ENCODE measurements at places on chromosomes 4 and X.
A peak's percentile ranks its signal among the peaks of the same experiment; 100 is the strongest.

DNA sequence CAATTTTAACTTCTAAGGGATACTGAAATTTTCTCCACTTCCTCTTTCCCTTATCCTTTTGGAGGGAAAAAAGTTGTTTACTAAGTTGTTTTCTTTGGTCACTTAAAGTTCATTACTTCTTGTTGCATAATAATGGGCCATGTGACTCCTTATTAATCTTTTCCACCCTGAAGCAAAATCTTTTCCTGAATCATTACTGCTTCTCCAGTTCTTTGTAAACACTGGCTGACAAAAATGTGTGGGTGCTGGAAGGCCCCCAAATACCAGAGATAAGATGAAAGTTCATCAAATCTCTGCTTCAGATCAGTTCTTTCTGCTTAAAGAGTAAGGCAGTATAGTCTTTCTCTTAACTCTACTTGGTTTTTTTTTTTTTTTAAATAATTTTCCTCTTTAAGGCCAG is 108.9 kb upstream of the NHS start:
- peak; percentile 33 for DNase-seq

- no peak for DNase-seq
Measured at GRCh38 chrX:96081891-96082290, 602.8 kb upstream of the DIAPH2 start.

DNA sequence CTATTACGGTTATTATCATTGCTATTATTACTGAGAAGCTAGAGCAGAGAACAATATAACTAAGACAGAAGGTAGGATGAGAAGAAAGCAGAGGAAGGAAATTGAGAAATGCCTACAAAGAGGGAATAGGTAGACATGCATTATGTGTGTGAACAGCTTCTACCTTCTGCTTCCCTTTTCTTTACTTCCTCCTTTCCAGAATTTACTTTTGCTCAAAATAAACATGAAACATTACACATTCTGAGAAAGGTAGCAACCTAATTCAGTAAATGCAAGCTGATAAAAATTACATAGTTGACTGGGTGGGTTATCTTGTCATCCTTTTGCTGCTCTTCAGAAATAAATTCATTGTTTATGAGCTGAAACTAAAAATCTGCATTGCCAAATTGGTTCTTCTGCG is 54.6 kb downstream of the AMOT start:
- DNase-seq = no peak

DNA sequence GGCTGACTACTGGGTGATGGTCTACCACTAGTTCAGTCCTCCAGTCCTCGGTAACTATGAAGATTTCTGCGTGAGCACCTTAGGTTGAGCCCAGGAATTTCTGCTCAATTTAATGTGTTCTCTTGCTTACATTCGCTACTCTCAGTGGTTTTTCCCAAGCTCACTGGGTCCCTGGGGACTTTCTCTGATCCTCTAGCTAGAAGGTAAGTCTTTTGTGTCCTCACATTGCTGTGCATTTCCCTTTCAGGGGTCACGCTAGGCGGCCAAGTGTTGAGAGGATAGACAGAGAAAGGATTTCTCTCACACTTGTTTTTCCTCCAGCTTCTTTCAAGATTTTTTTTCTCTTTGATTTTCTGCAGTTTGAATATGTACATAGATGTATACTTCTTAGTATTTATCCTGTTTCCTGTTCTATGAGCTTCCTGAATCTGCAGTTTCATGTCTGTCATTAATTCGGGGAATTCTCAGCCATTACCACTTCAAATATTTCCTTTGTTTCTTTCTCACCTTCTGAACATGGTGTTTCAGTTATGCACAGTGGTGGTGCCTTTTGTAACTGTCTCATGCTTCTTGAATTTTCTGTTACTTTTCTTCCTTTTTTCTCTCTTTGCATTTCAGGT is 17.5 kb downstream of the MAGEA9 start:
- no peak for DNase-seq

- DNase-seq = no peak
Measured at GRCh38 chr4:136803433-136803832, 728.9 kb downstream of the PCDH18 start.

GRCh38 chr4:86594559-86595425 is 677 bp downstream of the PTPN13 start:
- DNase-seq = peak; percentile 71

- peak; percentile 53 for DNase-seq
Measured at GRCh38 chrX:44244008-44244407, 99.5 kb downstream of the EFHC2 start.

DNA sequence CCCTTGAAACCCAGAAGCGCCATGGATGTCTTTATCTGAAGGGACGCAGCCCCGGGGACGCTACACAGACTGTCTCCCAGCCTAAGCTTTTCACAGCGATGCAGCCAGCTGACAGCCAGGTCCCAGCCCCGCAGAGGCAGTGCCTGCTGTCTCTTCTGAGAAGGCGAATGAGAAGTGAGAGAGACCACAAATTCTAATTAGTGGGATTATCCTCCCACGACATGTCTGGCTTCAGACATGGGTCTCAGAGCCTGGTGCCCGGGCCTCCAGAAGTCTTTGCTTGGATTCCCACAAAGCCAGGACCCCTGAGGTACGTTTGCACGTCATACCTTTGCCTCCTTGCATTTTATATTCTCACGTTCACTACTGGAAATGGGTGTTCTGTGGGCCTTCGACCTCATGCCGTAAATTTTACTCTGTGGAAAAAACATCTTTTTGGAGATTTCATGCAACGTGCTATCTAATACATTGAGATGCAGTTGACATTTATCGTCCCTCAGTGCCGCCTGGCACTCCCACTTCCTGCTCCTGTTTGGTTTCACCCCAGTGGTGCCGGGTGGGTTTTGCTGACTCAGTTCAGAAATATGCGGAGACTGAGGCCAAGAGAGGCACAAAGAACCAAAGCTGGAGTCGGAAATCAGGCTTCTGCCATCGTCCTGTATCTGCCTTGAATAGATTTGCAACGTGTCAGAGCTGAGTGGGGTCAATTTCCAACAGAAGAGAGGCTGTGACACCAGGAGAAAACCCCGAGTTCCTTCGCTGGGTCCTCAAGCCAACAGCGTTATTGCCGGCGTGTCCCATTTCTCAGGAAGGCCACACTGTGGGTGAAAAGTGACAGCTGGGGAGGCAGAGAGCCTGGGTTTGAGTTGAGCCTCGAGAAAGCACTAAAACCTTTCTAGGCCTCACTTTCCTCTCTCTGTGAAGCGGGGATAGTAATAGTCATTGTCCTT is 114.4 kb downstream of the STK32B start:
- DNase-seq = peak; percentile 90

DNA sequence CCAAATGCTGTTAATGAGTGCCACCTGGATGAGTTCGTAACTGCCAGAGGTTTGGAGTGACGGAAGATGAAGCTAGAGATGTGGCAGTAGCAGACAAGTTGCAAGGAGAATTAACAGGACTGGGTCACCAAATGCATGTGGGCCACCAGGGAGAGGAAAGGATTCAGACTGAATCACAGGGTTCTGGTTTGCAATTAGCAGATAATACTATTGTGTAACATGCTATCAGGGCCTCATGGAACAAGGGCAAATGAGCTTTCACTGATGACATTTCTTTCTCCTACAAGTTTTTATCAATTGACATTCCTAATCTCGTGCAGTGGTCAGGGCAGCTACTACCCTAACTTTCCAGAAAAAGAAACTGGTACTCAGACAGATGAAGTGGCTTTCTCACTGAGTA is 21.4 kb downstream of the GAB3 start:
- DNase-seq = peak; percentile 25

DNA sequence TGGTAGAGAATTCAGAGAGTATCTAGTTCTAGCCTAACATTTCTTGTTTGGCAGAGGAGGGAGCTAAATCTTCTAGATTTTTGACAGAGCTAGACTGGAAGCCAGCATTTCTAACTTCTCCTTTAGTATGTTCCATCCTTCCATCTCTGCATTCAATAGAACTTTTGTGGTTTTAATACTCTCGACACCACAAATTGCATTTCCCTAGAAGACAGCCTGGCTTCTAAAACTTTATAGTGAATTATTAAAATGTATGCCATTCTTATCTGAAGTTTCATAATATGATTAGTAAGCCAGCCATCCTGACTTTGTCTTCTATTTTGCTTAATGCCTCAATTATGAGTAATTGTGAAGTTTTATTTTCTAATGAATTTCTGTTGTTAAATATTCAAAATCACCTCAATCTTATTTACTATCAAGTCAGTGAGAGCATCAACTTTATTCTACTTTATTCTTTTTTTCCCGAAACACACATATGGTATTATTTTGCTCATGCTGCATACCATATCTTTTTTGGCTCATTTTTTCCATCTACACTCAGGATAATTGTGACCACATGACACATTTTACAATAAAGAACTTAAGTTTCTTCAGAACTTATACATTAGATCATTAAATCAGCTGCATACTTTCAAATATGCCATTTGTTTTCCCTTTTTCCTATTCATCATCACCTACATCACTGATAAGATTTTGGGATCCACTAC is 30.2 kb downstream of the EDNRA start:
- DNase-seq = no peak

- DNase-seq = no peak
Measured at GRCh38 chr4:40840255-40840984, 90.7 kb downstream of the NSUN7 start.

DNA sequence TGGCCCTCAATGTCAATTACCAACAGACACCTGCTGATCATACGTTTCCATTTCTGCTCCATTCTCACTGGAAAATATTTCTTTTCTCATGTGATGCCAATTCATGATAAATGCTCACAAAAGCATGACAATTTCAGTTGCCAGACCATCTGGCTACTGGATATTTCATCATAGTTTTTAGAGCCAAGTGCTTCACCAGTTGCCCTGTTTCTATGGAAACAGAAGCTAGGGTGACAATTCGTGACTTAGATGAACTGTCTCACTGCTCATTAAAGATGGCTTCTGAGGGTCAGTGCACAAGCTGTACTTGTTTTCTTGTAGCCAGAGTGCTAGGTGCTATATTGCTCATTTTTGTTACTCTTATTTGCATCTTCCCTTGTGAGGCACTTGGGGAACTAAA is 184.9 kb downstream of the COMMD8 start:
- DNase-seq = peak; percentile 18

- DNase-seq = no peak
Measured at GRCh38 chr4:62058571-62058970, 858.4 kb downstream of the ADGRL3 start.

All from M059J (cell line).